ENCODE measurements at places on chromosomes 3 and 15.
A peak's percentile ranks its signal among the peaks of the same experiment; 100 is the strongest.

DNA sequence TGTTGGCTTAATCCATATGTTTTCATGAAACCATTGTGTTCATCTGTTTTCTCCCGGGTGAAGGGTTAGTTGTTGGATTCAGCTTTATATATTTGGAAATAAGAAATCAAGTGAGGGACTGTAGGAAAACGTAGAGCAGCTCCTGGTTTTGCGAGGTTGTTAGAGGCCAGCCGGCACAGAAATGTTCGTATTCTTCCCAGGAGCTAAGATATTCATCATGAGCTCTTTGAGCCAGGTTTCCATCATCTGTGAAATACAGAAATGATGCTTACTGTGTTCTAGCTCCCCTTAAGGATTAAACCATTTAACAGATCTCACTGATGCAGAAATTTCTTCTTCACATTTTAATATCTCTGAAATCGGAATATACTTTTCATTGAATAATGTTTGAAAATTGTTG, 235.5 kb downstream of the PTPRG start:
- DNase-seq = no peak

GRCh38 chr3:191380001-191380400, 49.7 kb upstream of the UTS2B start:
- no peak for DNase-seq

- DNase-seq = no peak
Observed at GRCh38 chr3:13080591-13080990, 7.4 kb upstream of the IQSEC1 start.

DNA sequence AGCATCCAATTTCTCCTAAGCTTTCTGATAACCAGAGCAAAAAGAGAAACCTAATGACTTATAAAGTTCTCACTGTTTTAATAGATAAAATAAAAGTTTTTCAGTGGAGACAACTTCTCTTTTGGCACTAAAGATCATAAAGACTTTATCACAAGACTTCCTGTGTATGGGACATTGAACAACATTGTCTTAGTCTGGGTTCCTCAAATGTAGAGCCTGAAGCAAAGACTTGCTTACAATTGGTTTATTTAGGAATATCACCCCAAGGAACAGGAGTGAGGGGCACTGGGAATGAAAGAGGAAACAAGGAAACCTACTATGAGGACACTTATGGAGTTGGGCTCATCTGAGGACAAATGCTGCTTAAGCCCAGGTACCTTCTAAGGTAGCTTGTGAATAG, 127.4 kb downstream of the B3GALNT1 start:
- no peak for DNase-seq

- no peak for DNase-seq
Observed at GRCh38 chr15:57158589-57158988, 217.7 kb upstream of the CGNL1 start.

GRCh38 chr3:86973440-86973839, 17.5 kb downstream of the VGLL3 start:
- DNase-seq = no peak

- no peak for DNase-seq
Observed at GRCh38 chr3:194816748-194817591, 131.3 kb downstream of the FAM43A start.

GRCh38 chr3:190178779-190179178, 58.1 kb upstream of the P3H2 start:
- no peak for DNase-seq

DNA sequence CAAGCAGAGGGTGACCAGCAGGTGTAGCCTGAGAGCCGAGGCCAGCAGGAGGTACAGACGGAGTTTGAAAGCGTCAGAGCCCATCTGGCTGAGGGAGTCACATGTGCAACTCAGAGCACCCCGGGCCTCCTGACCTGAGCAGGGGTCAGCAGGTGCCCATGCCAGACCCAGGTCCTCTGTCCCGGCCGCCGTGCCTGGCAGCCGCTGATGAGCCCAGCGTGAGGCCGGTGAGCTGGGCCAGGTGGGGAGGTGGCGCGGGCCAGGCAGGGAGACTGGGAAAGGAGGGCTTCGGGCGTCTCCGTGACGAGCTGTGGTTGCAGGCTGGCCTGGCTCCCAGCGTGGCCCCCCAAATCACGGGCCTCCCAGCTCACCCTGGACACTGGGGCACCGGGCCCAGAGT, 130.9 kb downstream of the CHSY1 start:
- no peak for DNase-seq

- no peak for DNase-seq
Observed at GRCh38 chr15:91021516-91022074, 799 bp downstream of the VPS33B start.

DNA sequence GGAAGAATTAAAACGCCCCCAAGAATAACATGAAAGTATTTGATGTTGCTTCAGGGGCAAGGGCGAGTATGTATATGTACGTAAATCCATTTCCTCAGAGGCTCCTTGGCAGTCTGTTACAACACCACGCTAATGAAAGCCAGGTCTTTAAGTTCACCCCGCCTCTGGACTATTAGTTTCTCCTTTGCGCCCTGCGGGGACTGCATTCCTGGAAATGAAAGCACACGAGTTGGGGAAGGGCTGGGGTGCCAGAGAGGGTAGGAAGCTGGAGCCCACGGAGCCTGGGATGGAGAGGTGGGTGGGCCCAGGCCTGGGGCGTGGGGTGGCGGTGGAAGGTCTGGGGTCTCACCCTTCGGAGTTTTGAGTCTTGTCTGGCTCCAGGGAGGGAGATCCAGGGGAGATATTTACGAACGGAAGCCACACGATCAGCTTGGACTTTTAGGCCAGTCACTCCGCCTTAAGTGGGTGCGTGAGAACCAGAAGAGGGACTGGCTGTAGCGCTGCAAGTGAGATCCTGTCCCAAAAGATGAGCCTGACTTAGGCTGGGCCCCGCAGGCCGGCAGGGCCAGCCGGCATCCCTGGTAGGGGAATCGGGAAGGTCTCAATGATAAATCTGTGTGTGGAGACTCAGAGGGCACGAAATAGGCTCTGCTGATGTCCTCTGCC, 1.6 kb upstream of the PLCL2 start:
- DNase-seq = no peak

GRCh38 chr3:140019946-140020345, 85.0 kb downstream of the CLSTN2 start:
- no peak for DNase-seq

GRCh38 chr3:36763850-36764703, at the start of gene DCLK3:
TSS of gene DCLK3 (minus strand) at chr3:36764553. CDS start at chr3:36764263, 290 bp downstream.
- DNase-seq = no peak

DNA sequence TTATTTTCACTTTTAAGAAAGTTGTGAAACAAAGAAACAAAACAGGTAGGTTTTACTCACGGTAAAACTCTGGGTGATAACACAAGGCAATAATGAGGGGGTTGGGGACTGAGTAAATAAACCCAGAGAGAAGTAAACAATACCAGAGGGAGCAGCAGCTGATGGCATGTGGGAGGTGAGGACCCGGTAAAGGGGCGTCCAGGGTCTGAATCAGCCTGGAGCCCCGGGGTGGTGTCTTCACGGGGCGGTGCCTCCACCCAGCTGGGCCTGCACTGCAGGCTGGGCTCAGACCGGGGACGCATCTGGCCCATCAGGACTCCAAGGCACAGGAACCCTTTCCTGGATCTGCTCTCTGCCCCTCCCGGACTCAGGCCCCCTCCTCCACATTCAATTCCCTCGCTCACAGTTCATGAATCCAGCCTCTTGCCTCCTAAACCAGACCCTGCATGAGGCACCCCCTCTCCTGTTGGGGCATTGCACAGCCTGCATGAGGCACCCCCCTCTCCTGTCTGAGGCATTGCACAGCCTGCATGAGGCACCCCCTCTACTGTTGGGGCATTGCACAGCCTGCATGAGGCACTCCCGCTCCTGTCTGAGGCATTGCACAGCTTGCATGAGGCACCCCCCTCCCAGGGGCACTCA, 73.9 kb upstream of the MFGE8 start:
- DNase-seq = no peak

DNA sequence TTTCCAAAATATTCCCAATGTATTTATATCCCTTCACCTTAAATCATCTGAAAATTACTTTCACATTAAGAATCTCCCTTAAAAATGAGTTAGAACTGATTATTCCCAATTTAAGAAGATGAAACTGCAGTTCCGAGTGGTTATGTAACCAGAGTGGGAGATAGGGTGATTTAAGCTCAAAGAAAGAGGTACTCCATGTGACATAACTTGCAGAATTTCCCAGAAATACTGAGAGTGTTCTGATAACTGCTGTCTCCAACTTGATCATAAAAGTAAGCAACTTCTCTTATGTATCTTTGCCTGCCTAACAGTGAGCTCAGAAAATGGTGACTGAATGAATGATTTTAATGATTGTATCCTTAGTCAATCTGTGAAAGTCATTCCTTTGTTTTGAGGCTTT, 32.3 kb downstream of the ARRDC4 start:
- DNase-seq = no peak

DNA sequence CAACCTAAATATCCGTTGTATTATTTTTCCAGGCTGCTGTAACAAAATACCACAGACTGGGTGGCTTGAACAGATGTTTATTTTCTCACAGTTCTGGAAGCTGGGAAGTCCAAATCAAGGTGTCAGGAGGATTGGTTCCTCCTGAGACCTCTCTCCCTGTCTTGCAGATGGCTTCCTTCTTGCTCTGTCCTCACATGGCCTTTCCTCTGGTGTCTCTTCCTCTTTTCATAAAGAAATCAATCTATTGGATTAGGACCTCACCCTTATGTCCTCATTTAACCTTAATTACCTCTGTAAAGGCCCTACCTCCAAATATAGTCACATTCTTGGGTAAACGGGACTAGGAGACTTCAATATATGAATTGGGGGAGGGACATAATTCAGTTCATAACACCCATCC, 89.2 kb upstream of the PLCL2 start:
- no peak for DNase-seq

DNA sequence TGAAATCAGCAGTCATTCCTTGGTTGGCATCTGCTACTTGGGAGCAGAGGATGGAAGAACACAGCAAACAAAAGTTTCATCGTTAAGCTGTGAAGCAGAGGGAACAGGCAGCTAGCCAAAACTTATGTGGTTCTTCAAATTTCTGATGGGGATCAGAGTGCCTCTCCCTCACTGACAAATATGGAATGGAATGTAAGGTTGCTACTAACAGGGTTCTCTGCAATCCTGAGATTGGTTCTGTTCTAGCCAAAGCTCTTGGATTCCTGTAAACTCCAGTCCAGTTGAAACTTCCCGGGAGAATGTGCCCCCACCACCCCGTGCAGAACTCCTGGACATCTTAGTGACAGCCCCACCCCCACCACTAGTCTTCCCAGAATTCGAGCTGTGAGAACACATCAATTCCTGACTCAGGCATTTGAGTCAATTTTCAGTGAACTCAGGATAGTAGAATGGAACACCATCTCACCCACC, 55.9 kb upstream of the PHLDB2 start:
- peak; percentile 55 for DNase-seq

DNA sequence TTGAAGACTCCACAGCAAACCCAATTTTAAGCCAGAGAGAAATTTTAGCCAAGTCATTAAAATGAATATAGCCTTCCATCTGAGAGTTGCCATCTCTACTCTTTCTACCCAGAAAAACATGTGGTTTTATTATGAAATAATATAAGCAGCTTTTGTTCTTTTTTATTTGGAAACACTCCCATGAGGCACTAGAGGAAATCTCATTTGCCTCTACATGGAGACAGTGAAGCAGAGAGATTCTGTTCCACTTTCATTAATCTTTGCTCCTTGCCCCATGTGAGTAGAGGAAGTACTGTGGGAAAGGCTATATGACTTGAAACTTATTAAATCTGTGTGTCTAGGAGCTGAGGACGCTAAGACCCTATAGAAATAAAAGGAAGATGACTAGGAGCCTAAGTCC, 111.1 kb downstream of the P3H2 start:
- DNase-seq = no peak

- no peak for DNase-seq
Observed at GRCh38 chr3:52302426-52303145, 13.5 kb upstream of the DNAH1 start.
